ENCODE measurements at places on chromosomes 2 and 18. TPM values are rescaled to one million over a fixed set of nuclear protein-coding genes. Genes with fewer than 3 reads are reported as not detected.

- no peak for DNase-seq
These were observed 104.5 kb upstream of the TTC39C start for GRCh38 chr18:23910032-23910431.

Gene IL1B
- total RNA-seq = 0.22 TPM

DNA sequence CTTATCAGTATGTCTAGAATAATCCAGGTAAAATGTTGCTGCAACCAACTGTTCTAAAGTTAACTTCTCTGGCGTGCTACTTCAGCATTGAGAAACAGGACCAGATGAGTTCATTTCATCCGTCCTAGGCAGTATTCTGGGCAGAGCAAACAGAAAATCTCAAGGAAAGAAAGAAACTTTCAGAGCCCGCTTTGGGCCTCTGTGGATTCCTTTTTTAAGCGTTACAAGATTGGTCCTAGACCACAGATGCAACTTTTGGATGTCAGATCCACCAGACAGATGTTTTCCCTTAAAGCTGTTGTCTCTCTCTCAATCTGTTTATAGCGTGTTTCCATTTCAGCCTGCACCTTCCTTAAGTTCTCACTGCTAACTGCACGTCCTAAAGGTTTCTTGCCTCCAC lies 75.0 kb downstream of the BCL2 start:
- DNase-seq = no peak

Gene CD8B2
- total RNA-seq = not detected

- no peak for DNase-seq
These were observed 71.9 kb upstream of the SLC16A14 start for GRCh38 chr2:230140667-230141066.

GRCh38 chr2:207044379-207045362 lies 105.4 kb downstream of the CPO start:
- DNase-seq = no peak

DNA sequence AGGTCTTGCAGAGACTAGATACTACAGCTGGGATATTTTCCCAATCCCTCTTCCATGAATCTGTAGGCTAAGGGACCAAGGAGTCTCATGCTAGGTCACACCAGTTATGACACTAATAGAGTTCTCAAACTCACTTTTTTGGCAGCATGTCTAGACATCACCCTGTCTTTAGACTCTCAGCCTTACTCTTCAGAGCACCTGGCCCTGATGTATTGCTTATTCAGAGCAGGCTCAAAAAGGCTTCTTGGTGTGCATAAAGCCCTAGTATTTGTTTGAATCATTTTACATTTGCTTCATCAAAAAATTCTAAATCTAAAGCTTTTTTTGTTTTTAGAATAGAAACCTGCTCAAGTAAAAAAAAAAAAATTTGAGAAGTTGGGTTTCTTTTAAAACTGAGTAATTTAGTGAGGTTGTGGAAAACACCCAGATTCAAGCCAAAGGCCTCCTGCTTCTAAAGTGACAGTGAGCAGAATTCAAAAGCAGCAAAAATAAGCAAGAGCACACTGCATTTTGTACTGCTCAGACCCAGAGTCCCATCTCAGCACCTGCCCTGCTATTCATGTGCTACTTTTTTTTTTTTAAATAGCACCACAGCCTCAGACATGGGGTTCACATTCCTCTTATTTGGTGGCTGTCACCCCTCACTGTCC lies 18.0 kb upstream of the DNAH6 start:
- no peak for DNase-seq

Gene EPB41L5
- total RNA-seq = 23.2 TPM

DNA sequence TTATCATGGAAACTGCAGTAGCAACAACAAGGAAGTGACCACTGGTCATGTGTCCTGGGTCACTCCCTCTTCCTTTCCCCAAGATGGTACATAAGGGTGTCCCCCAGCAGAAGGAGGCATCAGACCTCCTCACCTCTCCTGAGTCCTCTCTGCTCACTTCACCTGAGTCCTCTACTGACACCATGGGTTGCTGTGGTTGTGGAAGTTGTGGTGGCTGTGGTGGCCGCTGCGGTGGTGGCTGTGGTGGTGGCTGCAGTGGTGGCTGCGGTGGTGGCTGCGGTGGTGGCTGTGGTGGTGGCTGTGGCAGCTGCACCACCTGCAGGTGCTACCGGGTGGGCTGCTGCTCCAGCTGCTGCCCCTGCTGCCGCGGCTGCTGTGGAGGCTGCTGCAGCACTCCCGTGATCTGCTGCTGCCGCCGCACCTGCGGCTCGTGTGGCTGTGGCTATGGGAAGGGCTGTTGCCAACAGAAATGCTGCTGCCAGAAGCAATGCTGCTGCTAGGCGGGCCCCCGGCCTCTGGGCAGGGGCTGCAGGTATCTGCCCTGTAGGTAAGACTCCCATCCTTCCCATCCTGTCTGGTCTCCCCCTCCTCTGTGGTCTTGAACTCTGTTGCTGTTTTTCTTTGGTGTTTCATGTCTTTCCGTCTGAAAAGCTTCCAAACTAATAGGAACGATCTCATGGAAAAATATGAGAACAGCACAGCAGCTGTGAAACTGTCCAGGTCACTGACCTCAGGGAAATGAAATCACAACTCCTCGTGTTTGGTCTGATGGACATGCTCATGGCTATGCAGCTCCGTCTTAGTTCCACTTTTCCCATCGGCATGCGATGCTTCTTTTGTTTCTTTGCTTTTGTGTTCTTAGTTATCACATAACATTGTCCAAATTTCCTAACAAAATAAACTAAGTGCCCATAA lies at the start of gene SCYGR4:
SCYGR4 (plus strand) TSS at position 183 of the 915 bp plus-strand sequence; CDS start at position 183, 0 bp downstream.
- peak; percentile 24 for DNase-seq

Gene CCDC150
- total RNA-seq = 3.9 TPM

- peak; percentile 14 for DNase-seq
These were observed 32.4 kb downstream of the GULP1 start for GRCh38 chr2:188324067-188324466.

DNA sequence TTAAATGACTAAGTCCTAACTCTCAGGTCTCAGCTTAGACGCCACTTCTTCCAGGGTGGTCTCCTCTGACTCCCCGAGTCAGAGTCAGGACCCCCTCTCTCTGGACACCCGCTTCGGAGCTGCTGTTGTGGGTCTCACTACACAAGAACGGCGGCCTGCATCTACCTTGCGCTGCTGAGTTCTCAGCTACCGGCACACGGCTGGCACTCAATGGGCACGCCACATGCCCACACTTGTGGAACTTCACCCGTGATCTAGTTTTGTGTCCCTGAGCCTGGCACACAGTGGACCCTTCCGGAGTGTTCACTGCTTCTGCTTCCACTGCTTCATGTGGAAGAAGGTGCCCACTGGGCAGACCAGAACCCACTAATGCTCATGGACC lies 58.3 kb upstream of the ID2 start:
- no peak for DNase-seq

Gene MLPH
- 0.20 TPM for total RNA-seq
